WERI-Rb-1 (cell line): ENCODE measurements at places on chromosomes 3 and 15.

- DNase-seq: no peak
Observed at GRCh38 chr15:100529556-100529955, 806 bp upstream of the CERS3 start.

- no peak for DNase-seq
Observed at GRCh38 chr3:15645740-15646501, 44.4 kb downstream of the BTD start.

DNA sequence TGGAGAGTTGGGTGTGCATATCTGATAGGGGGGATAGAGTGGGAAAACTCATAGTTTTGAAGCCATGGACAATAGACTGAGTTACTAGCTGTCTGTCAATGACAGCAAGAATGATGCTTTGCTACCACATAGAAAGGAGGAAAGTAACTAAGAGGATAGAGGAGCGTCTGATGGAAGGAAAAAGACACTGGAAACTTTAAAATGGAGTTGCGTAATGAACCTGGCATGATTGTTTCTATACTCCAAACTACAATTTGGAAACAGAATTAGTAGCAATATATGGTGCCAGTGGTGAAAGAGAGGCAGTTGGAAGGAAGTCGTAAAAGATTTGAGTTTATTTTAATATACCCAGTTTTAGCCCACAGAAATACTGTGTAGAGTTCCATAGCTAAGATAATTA lies 163.6 kb downstream of the TUSC7 start:
- DNase-seq: no peak

DNA sequence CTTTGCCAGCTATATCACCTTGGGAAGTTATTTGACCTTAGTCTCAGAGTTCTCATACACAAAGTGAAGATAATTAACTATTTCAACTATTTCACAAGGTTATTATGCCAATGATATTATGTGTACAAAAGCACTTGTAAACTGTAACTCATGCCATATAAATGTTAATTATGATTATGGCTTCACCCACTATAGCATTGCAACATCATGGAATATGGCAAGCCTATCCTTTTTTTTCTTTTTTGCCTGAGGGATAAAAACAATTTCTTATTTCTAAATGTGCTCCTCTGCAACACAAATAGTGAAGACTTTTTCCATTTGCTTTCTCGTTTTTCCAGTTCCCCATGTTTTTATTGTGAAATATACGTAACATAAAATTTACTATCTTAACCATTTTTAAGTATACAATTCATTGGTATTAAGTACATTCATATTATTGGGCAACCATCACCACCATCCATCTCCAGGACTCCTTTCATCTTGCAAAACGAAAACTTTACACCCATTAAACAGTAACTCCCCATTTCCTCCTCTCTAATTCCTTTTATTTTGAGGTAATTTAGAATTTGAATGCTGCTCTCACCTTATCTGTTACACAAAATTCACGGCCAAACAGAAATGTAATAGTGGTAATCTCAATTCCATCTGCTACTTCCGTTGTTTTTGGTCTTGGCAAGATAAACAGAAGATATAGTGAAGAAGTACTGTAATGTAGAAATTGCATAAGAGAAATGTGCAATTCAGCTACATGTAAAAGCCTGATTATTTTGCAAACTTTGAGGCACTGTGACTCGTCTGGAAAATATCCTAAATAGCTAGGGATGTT lies 46.3 kb downstream of the NANOGP8 start:
- no peak for DNase-seq

GRCh38 chr15:29805043-29805707 lies 17.1 kb downstream of the TJP1 start:
- DNase-seq: no peak

DNA sequence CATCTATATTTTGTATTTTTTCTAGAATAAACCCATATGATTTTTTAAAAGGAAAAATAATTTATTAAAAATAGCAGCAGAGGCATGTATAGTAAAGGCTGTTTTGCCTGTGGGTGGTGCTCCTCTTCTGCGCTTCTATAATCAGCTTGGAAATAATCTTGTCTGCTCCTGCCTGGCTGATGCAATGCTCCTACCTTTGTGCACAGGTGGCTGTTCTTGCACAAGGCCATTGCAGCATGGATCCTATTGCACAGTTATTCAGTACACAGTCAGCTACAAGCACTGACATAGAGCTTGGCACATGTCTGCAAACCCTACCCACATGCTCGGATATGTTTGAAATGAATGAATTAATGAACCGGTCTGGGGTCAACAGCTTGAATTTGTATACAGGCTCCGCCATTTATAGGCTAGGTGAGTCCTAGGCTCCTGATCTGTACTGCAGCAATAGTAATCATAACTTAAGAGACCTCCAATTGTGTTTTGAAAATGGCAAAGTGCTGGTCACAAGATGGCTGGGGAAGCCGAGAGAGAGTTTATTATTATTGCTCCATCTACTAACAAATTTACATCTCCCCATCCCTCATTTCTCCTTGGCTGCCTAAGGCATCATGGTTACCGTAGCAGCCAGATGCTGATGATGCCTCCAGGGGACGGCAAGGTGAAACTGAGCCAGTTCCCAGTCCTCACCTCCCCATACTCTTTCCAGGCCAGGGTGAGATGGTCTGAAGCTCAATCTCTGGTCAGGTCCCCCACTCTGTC lies 532 bp upstream of the RTP1 start:
- DNase-seq: no peak

DNA sequence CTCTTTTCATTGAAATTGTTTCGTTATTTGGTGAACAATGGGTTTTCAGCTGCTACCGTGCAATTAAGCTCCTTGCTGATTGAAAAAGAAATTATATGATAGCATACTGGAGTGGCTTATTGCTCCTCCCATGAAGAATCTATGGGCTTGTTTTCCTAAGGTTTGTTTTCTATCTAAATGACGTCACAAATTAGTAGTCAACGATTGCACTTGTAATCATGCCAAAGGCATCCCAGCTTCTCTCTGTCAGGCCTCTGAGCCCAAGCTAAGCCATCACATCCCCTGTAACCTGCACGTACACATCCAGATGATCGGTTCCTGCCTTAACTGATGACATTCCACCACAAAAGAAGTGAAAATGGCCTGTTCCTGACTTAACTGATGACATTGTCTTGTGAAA lies 388.0 kb upstream of the LMCD1 start:
- DNase-seq: no peak
